ENCODE measurements at places on chromosomes 4 and X.

GRCh38 chr4:128271551-128271950, 16.1 kb downstream of the PGRMC2 start:
- DNase-seq: no peak

DNA sequence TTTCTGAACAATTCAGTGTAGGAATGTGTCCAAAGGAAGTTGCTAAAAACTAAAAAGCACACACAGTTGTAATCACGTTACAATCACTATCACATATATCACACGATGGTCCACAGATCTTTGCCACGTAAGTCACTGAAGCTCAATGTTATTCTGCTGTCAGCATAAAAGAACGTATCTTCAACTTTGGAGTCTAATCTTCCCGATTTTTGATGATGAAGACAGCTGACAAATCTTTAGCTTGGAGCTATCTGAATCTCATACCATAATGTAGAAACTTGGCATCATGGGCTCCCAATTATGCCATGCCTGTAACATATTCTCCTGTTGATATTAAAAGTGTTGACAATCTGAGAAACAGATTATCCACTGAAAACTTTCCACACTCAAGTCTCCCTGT, 158.4 kb downstream of the UBE2NL start:
- DNase-seq: no peak

DNA sequence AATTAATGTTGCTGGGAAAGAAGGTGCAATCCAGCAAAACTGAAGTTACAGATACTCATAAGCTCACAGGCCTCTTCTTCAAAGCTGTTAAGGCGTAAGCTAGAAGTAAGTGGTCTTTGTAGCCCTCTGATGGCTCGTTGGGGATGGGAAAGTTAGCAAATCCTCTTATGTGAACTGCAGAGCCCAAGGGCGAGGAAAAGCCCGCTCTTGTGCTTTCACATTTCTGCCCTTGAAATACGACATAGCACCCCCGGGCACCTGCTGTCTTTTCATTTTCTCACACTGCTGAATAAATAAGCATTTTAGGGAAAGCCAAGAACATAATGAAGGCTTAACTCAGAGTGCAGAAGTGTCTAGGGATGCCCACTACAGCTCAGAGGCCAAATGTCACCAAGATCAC, 73.1 kb upstream of the SORBS2 start:
- DNase-seq: no peak

GRCh38 chr4:178778496-178778895, 1336.3 kb upstream of the AGA start:
- no peak for DNase-seq

GRCh38 chr4:19319607-19320006, 932.1 kb upstream of the SLIT2 start:
- no peak for DNase-seq

- DNase-seq: no peak
Observed at GRCh38 chrX:2370456-2370855, 130.3 kb downstream of the DHRSX start.

DNA sequence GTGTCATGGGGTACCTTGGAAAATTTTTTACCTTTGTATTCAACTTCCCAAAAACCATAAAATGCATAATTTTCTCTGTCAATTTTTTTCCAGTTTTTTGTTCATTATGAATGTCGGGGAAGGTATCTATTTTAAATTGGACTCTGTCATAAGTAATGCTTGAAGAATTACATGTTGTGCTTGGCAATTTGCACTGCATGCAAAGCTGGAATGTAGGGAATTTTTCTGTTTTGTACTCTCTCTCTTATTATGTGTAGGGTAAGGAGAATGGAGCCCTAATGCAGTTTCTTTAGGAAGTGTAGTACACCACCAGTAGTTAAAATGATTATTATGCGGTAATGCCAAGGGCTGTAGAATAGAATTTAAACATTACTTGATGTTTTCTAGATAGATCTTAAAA, 137.7 kb upstream of the LIMCH1 start:
- DNase-seq: no peak

- DNase-seq: no peak
Observed at GRCh38 chrX:124860736-124861135, 458.9 kb upstream of the TEX13C start.

DNA sequence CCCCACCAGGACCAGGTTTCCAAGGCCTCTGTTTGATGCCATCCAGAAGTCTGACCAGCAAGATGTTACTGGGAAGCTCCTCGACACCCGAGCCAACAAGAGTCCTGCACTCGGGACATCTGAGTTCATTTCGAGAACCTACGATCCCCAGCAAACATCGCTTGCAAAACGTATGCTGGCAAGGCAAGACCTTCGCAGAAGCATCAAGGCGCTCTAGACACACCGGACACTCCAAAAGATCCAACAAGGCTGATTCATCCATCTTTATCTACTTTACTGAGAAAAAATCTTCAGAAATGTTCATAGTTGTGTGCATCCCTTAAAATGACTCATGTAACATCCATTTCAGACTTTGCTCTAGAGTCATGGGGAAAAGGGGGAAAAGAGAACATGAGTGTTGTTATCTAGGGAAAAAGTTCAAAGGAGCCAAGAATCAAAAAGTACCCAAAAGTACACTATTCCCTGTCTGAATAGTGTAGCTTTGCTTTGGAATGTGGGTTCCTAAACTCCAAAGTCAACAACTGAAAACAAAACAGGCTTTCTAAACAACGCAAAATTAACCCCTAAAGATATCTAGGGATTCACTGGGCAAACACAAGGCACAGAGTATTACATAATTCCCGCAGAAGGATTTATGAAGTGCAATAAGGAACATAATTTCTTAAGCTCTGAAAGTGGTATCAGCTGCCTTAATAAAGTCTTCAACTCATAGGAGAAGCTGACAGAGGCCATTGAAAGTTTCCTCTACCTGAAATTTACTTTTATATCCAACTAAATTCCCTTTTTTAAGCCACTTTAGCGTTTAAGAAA, 1.6 kb downstream of the SH3RF1 start:
- DNase-seq: no peak

- DNase-seq: no peak
Observed at GRCh38 chr4:95580226-95580625, 31.5 kb upstream of the UNC5C start.

- DNase-seq: no peak
Observed at GRCh38 chrX:113019958-113020357, 179.3 kb upstream of the AMOT start.

GRCh38 chr4:3315566-3315965, 22.7 kb downstream of the RGS12 start:
- no peak for DNase-seq

- no peak for DNase-seq
Observed at GRCh38 chr4:111230265-111230664, 607.4 kb upstream of the PITX2 start.

- DNase-seq: no peak
Observed at GRCh38 chr4:21858971-21859370, 89.6 kb downstream of the KCNIP4 start.

GRCh38 chr4:7806338-7807090, 133.1 kb downstream of the AFAP1 start:
- no peak for DNase-seq

GRCh38 chr4:110769578-110769977, 146.7 kb upstream of the PITX2 start:
- no peak for DNase-seq

DNA sequence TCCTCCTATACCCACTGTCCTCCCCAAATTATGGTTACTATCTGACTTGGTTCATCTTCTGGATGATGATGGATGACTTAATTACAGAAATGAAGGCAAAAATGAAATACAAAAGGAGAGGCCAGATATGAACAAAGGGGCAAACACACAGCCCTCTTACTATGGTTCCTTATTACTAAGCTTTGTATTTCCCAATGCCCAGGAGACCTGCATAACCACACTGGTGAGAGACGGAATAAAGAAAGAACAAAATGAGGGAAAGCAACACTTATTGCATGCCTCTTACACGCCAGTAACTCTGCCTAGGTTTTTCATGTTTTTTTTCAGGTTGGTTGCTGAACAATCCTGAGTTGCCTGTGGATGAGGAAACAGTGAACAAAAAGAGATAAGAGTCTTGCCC, 120.5 kb downstream of the SLC10A7 start:
- no peak for DNase-seq

DNA sequence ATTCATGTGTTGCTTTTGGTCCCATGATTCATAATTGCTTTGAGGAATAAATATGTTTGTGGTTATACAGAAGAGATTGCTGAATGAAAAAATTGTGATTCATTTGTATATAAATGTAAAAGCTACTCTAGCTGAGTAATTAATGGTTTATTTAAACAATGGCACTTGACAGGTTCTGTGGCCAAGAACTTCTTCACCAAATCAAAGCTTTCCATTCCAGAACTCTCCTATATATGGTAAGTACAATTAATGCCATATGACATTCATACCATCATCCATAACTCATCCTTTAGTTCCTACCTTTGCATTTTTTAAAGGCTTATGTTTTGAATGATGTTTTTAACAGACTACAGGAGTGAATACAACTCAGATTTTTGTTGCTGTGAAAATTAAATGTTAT, 105.8 kb downstream of the REPS2 start:
- no peak for DNase-seq

DNA sequence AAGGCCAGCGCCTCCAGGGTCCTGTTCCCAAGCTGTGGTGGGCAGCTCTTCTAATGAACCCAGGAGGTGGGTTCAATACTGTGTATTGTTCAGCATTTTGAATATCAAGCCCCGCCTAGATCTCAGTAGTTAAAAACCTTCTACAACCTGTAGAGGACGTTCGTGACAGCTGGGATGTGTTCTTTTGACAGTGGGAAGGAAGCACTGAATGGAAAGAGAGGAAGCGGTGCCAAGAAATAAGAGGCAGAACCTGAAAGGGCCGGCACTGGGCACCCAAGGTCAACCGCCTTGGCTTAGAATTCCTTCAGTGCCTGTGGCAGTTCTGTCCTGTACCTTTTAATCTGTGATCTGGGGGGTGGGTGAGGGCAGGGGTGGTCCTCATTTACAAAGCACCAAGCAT, 73.1 kb downstream of the CC2D2A start:
- DNase-seq: no peak

DNA sequence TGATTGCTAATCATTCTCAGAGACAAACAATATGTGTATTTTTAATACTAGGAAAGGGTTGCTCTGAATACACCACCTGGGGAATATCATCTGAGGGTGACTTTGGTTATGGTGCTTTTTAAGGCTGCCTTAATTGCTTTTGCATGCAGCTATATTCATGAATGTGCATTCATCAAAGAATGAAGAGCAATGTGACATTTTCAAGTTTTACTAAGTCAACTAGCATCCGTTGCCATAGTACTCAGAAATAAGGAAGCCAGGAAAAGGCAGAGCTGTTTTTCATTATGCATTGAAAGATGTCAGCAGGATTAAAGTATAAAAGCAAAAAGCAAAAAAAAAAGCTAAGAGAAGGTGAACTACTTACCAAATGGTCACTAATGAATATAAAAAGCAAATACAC, 67.4 kb upstream of the PCDH18 start:
- no peak for DNase-seq

- DNase-seq: no peak
Observed at GRCh38 chrX:9676306-9676705, 89.3 kb downstream of the GPR143 start.

DNA sequence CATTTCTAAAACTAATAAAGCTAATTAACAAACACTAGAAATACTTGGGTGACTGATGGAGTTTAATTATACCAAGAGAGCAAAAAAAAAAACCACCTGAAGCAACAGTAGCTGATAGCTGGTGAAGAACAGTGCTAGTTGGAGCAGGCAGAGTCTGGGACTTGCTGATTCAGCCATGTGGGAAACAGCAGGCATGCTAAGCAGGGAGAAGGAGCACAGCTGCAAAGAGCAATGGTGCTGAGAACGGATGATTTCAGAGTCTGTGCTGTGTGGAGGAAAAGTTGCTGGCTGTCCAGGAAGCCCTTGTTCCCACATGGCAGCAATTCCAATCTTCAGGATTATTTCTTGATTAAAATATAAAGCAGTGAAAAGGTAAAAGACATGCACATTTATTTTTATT, 68.8 kb downstream of the NPY1R start:
- no peak for DNase-seq

DNA sequence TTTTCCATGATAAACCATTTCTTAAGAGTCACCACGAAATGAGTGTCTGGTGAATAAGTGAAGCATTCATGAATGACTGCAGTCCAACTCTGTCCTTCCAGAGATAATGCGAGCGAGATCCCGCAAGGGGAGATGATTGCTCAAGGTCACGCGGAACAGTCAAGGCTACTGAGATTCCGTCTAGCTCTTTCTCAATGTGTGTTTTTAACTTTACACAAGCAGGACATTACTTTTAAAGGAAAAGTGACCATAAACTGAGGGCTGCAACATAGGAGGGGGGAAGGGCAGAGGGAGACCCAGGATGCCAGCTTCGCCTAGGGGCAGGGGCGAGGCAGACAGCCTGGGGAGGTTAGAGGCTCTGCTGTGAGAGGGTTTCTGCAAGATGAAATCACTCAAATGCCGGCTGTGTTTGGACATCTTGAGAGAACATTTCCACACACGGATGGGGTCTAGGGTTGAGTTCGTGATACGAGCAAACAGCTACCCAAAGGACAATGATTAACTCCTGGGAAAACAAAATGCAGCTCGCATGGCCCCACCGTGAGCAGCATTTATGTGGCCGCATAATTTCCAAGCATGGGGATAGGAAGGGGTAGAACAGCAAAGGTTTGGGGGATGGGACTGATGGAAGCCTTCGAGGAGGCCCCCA, 23.8 kb upstream of the CCNQ start:
- no peak for DNase-seq

- no peak for DNase-seq
Observed at GRCh38 chr4:186765673-186766546, 42.3 kb upstream of the FAT1 start.

- DNase-seq: no peak
Observed at GRCh38 chr4:73869130-73870055, at the start of gene CXCL1. TSS of gene CXCL1 (plus strand) at chr4:73869393. CDS start at chr4:73869471, 78 bp downstream.

GRCh38 chr4:158912806-158913205, 144.0 kb downstream of the FNIP2 start:
- no peak for DNase-seq

DNA sequence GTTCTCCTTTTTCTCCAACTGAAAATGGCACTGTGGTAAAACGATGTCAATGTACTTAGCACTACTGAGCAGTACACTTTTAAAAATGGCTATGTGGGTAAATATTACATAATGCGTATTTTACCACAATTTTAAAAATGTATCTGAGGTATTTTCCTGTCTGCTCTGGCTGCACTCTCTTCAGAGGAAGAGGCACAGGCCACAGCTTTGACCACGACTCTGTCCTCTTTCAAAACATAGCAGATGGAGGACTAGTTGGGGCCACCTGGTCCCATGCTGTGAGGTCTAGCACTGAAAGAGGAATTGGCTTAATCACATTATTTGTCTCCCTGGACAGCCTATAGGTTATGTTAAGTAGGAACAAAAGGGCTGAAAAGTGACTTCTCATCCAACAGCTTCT, 5.2 kb downstream of the KCNE5 start:
- DNase-seq: no peak

GRCh38 chr4:81606801-81607501, 135.2 kb upstream of the RASGEF1B start:
- DNase-seq: no peak

DNA sequence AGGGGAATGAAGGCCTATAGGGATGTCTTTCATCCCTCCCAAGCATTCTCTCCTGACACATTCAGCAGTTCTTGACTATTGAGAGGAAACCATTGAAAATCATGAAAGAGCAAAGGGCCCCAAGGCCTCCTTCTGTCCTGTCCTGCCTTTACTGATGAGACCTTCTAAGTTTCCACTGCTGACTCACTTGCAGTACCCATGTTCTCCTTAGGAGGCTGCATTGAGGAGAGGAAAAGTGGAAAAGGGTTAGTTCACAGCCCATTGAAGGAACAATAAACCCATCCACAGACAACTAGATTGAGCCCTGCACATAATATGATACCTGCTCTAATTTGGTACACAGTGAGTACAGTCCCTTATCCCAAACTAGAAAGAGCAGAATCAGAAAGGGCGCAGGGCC, 115.1 kb upstream of the PNPLA4 start:
- DNase-seq: no peak

All from CD4-positive, alpha-beta T cell treated with Interleukin-12 subunit alpha and Interleukin-12 subunit beta, for 1 hour (primary cell).